NCI-H146 (cell line): ENCODE measurements at places on chromosomes 7 and 10.

DNA sequence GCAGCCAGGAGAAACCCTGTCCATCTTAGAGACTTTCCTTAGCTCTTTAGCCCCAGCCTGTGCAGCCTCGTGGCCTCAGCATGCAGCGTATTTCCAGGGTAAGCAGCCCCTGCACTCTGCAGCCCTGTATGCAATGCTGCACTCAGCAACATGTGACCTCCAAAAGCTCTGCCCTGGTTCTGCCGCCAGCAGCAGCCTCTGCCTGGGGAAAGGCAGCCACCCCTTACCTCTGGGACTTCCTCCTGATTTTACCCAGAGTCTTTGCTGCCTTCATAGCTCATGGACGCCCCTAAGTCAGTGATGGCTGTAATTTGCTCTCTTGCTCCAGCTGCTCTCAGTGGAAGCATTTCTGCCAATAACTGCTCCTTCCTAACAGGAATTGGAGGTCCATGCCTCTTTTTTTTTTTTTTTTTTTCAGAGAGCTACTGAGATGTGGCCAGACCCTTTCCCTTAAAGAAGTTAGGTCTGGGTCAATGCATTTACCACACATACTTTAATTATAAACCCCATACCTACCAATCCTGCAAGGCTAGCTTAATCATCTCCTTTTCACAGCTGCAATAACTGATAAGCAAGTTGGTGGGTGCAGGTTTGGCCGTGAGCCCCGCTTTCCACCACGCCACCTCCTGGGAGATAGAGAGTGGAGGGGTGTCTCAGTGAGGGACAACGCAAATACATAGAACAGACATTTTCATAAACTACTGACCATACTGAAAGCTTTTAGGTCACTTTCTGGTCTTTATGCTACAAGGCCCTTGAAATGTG is 71.7 kb downstream of the RAMP3 start:
- no peak for DNase-seq

DNA sequence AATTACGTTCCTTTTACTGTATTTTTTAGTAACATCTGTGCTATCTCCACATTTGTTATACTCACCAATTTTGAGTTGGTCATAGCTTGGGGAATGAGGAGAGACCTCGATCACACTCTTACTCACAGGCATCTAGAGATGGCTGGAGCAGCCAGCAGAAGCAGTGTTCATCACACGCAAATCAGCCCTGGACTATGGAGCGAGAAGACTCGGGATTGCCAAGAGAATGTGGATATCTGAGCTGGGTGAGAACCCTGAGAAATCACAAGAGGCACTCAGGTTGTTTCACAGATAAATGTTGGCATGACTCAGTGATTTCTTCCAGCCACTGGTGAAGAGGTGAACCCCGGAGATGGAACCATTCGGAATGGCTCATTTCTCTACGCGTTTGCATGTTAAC is 820.1 kb upstream of the IGFBP3 start:
- no peak for DNase-seq

DNA sequence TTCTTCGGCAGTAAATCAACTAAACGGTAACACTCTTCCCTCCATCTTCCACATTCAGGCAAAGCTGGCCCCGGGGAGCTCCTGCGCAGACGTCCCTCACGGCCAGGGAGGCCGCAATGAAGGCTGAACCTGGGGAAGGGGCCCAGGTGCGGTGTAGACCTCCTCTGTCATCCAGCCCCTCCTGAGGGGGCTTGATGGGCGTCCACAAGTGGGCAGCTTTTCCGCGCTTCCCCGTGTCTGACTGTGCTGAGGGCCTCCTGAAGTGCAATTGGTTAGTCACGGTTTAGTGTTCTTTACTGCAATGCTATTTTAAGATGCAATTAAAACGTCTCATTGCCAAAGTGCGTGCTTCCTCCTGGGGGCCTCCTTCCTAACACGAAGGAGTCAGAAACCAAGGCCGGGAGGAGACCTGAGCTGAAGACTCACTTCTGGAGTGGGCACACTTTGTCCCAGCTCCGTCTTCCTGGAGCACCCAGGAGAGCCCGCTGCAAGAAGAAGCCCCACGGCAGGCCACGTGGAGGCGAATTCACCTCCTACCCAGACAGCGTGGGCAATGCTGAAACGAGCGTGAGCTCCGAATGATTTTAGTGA is 173.3 kb downstream of the ELFN1 start:
- no peak for DNase-seq

- no peak for DNase-seq
Observed at GRCh38 chr10:89738551-89739209, 37.3 kb downstream of the KIF20B start.

- no peak for DNase-seq
Observed at GRCh38 chr10:70600512-70601395, 1.8 kb downstream of the PRF1 start.

- DNase-seq = no peak
Observed at GRCh38 chr7:86785641-86786040, 141.9 kb downstream of the GRM3 start.

- peak; percentile 57 for DNase-seq
Observed at GRCh38 chr10:8275911-8276310, 221.4 kb downstream of the GATA3 start.

DNA sequence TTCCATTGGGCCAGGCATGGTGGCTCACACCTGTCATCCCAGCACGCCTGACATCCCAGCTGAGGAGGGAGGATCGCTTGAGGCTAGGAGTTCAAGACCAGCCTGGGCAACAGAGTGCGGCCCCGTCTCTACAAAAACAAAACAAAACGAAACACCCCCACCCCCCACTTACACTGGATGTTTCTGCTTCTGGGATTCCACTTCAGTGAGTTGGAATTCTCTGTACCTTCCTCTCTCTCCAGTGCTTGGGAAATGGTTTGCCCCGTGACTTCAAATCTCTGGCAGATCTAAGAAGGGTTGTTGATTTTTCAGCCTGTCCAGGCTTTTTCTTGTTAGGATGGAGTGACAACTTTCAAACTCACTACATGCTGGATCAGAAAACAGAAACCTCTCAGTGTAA is 106.9 kb downstream of the ANLN start:
- DNase-seq = no peak

- DNase-seq = peak; percentile 38
Observed at GRCh38 chr10:85596389-85596788, 770.2 kb downstream of the GRID1 start.

GRCh38 chr10:101835362-101835761 is 8.2 kb downstream of the KCNIP2 start:
- DNase-seq = no peak

DNA sequence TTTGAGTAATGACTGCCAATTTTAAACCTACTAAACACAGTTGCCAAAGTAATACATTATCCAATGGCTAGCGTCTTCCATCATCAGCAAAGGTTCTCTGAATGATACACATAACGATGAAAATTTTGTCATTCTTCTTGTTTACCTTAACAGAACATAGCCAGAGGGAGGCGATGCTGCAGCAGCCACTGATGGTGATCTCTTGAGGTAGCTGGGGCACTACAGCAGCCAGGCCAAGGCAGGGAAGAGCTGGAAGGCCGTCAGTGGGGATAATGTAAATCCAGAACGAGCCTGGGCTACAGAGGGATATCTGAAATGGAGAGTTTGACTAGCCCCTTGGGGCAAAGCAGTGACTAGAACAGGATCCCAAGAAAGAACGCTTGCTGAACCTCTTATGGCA is 38.8 kb downstream of the PRPS1L1 start:
- no peak for DNase-seq

- no peak for DNase-seq
Observed at GRCh38 chr7:28726555-28726954, 231.6 kb downstream of the TRIL start.

DNA sequence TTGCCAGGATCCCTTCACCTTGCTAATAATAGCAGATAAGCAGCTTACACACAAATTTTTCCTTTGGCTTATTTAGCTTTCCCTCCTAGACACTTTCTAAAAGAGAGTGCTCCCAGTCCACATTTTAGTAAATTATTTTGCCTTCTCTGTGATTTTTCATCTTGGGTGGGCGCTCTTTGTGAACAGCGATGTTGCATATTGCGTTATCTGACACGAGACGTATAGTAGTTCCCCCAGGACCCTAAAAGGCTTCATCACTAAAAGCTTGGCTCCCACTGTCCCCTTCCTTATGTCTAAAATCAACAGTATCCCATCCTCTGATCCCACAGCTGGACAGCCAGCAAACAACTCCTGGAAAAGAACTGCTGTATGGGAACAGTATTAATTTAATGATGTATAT is 232.9 kb downstream of the DYNC1I1 start:
- DNase-seq = no peak

DNA sequence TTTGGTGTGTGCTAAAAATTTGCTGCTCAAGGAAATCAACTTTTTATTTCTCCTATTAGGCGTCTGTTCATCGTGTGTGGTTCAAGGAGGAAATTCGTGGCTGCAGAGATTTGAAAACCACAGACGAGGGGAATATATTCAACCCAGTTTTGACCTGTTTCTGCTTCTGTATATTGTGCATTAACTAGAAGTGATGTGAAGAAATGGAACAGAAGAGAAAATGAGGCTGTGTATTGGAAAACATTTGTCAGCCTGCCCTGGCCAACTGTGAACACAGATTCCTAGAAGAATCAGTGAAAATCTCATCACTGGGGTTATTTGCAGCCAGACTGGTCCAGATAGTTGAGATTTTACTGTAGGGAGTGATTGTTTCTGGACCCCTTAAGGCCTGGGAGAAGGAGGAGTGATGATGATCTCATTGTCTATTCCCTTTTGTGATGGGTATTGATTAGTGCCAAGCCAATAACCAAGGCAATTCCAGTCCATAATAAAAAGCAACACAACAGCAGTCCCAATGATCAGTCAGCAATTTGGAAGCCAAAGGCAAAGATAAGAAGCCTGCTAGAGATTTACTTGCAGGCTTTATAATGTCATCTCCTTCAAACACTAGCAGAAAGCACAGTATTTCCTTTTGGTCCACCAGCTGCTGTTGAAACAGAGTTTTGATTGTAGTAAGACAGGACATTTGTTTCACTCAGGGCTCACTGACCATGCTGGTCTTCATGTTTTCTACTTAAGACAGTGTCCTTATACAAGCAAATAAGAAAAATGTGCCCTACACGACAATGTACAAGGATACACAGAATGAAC is 339.4 kb downstream of the PRPF18 start:
- no peak for DNase-seq

- DNase-seq = no peak
Observed at GRCh38 chr7:973312-973711, 2.0 kb downstream of the COX19 start.

DNA sequence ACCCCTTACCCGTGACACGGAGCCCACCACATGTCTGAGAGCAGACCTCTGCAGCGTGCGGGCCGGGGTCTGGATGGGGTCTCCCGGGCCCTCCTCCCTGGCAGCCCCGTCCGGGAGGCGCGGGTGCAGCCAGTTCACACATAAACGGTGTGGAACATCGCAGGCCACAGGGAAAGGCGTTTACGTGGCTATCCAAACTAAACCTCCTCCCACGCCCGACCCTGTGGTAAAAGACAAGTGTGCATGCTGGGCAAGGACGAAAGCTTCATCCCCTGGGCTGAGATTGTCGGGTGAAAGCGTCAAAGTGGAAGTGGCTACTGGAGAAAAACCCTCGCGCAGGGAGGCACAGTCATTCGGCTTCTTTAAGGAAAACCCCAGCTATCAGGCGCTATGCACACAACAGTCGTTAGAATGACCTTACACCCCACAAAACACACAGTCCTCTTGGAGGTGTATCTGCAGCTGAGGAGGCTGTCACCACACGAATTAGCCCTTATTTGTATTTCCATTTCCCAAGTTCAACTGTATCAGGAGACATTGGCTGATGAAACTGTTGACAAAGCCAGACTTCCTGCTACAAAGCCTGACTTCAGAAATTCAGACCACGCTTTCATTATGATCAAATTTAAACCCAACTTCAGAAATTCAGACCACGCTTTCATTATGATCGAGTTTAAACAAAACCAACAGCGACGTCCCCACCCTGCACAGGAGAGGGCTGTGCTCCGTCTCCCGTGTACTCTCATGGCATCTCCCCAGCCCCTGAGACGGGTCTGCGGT is 15.3 kb downstream of the GPER1 start:
- no peak for DNase-seq

- DNase-seq = no peak
Observed at GRCh38 chr7:99829524-99830160, 1.8 kb downstream of the CYP3A43 start.

DNA sequence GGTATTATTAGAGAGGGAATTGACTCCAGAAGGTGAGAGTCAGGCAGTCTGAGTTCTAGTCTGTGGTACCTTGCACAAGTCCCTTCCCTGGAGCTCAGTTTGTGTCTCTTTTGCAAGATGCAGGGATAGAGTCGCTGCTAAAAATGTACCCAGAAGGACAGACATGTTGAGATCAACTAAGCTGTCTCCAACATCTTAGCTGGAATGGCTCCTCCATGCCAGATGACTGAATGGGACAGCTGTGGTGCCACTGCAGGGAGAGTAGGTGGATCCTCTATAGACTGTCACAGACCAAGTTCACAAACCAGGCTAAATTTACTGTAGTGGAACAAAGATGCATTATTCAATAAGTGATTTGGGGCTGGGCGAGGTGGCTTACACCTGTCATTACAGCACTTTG is 120.1 kb downstream of the NEURL1 start:
- no peak for DNase-seq

DNA sequence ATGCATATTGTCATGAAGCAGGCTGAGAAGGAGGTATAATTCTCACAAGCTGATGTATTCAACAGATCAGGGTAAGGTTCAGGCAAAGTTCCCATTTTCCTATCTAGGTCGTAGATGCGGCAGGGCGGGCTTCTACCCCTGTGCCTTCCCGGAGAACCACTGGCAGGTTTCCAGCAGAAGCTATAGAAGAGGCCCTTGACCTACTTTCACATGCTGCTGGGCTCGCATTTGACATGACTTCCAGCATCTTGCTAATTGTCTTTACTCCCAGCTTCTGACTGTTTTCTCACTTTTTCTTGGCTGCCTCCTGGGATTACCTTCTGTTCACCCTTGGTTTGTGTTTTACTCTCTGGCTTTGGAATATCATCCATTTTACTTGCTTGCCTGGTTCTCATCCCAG is 32.6 kb upstream of the ORC5 start:
- no peak for DNase-seq
